ENCODE measurements at places on chromosomes 5 and 9. TPM values are rescaled to one million over a fixed set of nuclear protein-coding genes. Genes with fewer than 3 reads are reported as not detected.

The NSG2 gene
- not detected for total RNA-seq

The CTNND2 gene
- not detected for total RNA-seq

The SLC27A6 gene
- not detected for total RNA-seq

The PCDHA9 gene
- not detected for total RNA-seq

The FYB1 gene
- 74.1 TPM for total RNA-seq

The NCS1 gene
- total RNA-seq: 10.5 TPM

The SAXO1 gene
- total RNA-seq: not detected

DNA sequence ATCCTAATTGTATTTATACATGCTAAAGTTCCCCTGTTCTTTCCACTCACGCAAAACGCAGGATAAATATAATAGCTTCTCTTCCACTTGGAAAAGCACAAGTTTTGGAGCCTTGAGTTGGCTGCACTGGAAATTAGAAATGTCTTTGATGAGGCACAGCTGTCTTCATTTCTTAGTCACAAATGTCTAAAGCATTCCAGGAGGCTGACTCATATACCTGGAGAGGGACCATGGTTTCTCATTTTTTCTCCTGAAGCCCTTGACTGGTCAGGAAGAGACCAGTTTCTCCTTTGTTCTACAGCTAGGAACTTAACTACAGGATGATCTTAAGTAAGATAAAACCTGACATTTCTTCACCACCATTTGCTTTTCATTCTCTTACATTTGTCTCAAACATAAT, 16.2 kb downstream of the MTX3 start:
- DNase-seq: no peak
- H3K4me1 ChIP-seq: peaks cover 2% of the 10 kb centered on the region
- no peaks in the 10 kb centered on the region for H3K27me3 ChIP-seq
- H3K36me3 ChIP-seq: peaks cover 16% of the 10 kb centered on the region
- no peak overlapping the region for H3K27ac ChIP-seq
- no peak overlapping the region for H3K4me3 ChIP-seq

- H3K27ac ChIP-seq: no peak overlapping the region
- H3K4me1 ChIP-seq: no peaks in the 10 kb centered on the region
- no peak for DNase-seq
- no peak overlapping the region for H3K4me3 ChIP-seq
- H3K27me3 ChIP-seq: no peaks in the 10 kb centered on the region
These were observed 12.9 kb upstream of the RNF183 start for GRCh38 chr9:113316030-113316429.

DNA sequence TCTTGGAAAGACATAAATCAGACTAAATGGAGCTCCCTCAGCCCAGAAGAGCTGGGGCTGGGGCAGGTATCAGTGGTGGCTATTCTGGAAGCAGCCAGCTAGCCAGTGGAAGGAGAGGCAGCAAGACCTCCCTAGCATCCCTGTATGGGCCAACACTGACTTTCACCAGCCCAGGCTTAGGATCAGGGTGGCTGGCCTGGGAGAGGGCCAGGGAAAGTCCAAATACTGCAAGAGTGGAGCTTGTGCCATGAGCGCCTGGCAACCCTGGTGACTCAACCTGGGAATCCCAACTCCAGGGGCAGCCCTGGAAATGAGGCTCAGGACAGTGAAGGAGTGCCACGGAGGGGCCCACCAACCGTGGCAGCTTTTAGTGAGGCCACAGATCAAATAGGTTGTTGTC, 7.6 kb upstream of the IRF1 start:
- H3K27me3 ChIP-seq: no peaks in the 10 kb centered on the region

DNA sequence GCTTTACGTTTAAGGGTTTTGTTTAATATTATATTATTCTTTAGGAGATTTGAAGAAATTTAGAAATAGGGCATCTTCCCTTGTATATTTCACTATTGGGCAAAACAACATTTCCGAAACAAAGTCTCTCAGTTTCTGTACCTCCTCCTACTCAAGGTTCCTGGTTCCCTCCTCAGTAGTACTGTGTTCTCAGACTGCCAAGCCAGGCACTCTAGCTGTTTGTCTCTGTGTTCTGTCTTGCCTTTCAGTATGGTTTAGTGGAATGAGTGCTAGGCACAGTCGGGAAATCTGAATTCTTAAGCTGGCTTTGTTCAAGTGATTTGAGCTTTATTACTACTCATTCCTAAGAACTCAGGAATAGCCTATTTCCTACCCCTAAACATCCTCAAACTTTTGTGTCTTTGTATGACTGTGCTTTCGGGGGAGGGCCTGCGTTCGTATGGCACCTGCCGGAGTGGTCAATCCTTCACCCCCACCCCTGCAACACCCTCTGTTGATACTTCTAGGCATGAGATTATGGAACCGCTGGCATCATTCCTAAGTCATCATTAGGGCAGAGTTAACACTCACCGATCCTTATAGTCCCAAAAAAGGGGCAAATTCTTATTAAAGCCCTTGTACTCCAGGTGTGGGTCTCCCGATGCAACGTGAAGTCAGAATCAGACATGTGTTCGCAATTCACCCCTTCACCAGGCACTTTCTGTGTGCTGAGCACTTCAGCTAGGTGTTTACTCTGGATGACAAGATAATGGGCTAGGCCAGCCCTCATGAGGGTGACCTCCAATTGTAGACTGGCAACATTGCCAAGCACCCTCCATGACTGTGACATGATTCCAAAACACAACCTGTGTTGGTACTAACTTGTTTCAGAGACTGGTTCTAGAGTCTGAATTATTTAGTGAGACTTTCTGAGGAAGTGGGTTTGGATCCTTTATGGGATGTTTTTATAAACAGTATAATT, 24.5 kb downstream of the SNX18 start:
- peaks cover 24% of the 10 kb centered on the region for H3K4me1 ChIP-seq
- no peak overlapping the region for H3K27ac ChIP-seq
- H3K36me3 ChIP-seq: peaks cover 6% of the 10 kb centered on the region
- no peak overlapping the region for H3K4me3 ChIP-seq

DNA sequence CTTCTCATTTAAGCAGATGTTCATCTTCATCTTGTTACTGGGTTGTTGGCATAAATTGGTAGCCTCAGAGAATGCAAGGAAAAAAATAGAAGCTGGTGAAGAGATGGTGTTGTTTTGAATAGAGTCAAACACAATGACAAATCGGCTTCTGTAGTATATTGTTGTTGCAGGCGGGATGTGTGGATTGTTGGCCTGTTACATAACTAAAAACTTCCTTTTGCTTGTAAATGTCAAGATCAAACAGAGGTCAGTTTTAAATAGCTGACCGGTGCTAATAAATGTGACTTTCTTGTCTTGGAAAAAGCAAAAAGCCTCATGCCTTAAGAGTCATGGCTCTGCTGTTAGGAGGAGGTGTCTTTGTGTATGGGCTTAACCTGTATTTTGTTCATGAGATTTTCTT, 59.2 kb downstream of the CCDC192 start:
- H3K27ac ChIP-seq: no peak overlapping the region
- H3K36me3 ChIP-seq: no peaks in the 10 kb centered on the region
- no peak for DNase-seq
- no peaks in the 10 kb centered on the region for H3K27me3 ChIP-seq

GRCh38 chr5:169870211-169870610, 110.1 kb downstream of the INSYN2B start:
- peaks cover 14% of the 10 kb centered on the region for H3K36me3 ChIP-seq
- H3K4me1 ChIP-seq: peaks cover 3% of the 10 kb centered on the region
- no peak for DNase-seq
- H3K27me3 ChIP-seq: no peaks in the 10 kb centered on the region

DNA sequence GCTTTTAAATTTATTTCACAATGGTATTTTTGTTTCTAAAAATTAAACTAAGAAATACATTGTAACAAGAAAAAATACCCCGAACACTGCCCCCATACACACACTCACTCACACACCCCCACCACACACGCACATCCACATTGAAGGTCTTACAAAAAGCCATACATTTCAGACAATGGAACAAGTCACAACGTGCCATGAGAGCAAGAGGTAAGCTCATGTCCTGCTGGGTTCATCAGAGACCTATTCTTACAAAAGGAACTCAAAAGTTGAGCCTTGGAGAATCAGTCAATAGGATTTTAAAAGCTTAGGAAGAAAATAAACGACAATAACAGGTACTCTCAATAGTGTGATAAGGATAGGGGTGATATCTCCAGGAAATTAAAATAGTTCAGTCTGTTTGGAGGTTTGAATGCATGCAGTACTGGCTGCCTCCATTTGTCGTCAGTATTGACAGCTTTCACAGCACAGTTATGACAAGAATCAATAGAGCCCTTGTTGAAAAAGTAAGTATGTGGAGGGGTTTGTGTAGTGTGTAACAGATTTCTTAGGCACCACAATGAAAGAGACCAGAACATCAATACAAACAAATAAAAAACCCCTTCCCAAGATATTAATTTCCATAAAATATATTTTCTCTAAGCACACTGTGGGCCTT, 1826.2 kb upstream of the CDH6 start:
- no peak for DNase-seq
- no peak overlapping the region for H3K27ac ChIP-seq

DNA sequence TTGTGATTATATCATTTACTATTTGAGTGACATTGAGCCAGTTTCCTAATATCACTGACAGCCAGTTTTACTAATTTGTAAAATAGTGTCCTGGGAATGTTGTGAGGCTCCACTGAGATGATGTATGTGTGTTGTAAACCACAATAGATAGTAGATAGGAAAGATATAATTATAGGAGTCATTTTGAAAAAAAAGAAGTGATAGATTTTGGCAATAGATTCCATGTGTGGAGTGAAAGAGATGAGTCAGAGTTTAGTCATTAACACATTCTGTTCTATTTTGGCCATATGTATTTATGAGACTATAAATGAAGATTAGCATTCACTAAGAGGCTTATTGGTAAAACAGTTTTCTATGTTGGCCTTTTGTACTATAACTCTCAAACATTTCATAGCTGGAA, 388.2 kb downstream of the FAM170A start:
- no peak for DNase-seq
- H3K27ac ChIP-seq: no peak overlapping the region
- no peaks in the 10 kb centered on the region for H3K36me3 ChIP-seq
- H3K4me1 ChIP-seq: no peaks in the 10 kb centered on the region

DNA sequence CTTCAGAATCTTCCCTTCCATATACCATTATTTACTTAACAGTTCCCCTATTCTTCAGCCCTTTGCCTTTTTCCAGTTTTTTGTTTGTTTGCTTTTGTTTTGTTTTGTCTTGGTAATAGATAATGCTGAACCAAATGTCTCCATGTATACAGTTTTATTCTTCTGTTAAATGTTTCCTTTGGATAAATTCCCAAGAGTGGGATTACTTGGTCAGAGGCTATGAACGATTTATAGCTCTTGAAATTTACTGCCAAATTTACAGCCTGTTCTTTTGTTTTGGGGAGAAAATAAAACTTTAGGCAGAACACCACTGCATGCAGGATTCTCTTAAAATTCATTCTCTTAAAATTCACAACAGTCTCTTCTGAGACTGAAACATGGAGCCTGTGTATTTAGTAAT, 38.6 kb downstream of the NR4A3 start:
- no peaks in the 10 kb centered on the region for H3K4me1 ChIP-seq
- no peak for DNase-seq
- peaks cover 67% of the 10 kb centered on the region for H3K36me3 ChIP-seq
- H3K27me3 ChIP-seq: no peaks in the 10 kb centered on the region
- H3K4me3 ChIP-seq: no peak overlapping the region

GRCh38 chr9:112187404-112187803, 12.3 kb upstream of the SUSD1 start:
- no peak for DNase-seq
- peaks cover 3% of the 10 kb centered on the region for H3K4me1 ChIP-seq
- H3K36me3 ChIP-seq: peaks cover 9% of the 10 kb centered on the region

DNA sequence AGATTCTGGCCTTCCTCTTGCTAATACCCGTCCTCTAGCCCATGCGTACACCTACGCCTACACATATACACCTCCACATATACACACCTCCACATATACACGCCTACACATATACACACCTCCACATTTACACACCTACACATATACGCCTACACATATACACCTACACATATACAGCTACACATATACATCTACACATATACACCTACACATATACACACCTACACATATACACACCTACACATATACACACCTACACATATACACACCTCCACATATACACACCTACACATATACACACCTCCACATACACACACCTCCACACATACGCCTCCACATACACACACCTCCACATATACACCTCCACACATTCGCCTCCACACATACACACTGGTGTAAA, 27.2 kb downstream of the AK3 start:
- DNase-seq: no peak
- H3K27ac ChIP-seq: no peak overlapping the region
- H3K27me3 ChIP-seq: no peaks in the 10 kb centered on the region
- peaks cover 6% of the 10 kb centered on the region for H3K4me1 ChIP-seq
- H3K4me3 ChIP-seq: no peak overlapping the region

- DNase-seq: no peak
- H3K27ac ChIP-seq: no peak overlapping the region
- H3K4me3 ChIP-seq: no peak overlapping the region
- peaks cover 38% of the 10 kb centered on the region for H3K4me1 ChIP-seq
- H3K36me3 ChIP-seq: peaks cover 61% of the 10 kb centered on the region
- no peaks in the 10 kb centered on the region for H3K27me3 ChIP-seq
These were observed 16.6 kb downstream of the ZNF131 start for GRCh38 chr5:43137326-43137725.
